ENCODE measurements at places on chromosomes 6 and 20.

DNA sequence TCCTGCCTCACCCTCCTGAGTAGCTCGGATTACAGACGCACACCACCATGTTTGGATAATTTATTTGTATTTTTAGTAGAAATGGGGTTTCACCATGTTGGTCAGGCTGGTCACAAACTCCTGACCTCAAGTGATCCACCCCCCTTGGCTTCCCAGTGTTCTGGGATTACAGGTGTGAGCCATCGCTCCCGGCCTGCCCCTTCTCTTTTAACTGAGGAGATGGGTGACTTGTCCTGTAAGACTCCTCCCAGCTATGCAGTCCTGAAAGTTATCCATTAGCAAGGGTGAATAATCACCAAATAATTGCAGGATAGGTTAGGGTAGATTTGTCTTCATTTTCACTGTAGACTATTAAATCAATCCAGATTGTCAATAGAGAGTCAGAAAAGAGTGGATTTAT is 40.5 kb upstream of the JARID2 start:
- no peak for DNase-seq

- peak; percentile 88 for DNase-seq
These were observed 180.5 kb downstream of the OGFRL1 start for GRCh38 chr6:71468841-71469700.

DNA sequence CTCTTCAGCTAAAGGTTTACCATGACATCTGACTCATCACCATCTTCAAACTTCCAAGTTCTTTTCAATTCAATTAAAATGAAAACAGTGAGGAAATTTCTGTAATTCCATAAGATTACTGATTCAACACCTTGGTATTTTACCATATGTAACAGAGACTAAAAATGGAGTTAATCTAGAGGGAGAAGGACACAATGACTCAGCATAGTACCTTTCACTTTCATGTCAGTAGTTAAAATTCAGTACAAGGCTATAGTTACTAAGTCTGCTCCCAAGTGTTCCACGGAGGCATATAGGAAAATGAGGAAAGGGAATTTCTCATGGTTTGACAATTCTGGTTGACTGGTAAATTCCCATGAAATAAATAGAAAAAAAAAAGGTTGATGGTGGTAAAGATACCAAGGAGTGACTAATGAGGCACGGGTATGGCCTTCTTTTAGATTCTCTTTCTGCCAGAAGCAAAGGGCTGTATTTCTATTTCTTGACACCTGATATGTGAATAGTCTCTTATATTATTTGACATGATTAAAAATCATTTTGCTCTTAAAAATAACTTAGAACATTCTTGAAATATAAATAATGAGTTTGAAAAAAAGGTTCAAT is 526.7 kb upstream of the ADGRB3 start:
- no peak for DNase-seq

DNA sequence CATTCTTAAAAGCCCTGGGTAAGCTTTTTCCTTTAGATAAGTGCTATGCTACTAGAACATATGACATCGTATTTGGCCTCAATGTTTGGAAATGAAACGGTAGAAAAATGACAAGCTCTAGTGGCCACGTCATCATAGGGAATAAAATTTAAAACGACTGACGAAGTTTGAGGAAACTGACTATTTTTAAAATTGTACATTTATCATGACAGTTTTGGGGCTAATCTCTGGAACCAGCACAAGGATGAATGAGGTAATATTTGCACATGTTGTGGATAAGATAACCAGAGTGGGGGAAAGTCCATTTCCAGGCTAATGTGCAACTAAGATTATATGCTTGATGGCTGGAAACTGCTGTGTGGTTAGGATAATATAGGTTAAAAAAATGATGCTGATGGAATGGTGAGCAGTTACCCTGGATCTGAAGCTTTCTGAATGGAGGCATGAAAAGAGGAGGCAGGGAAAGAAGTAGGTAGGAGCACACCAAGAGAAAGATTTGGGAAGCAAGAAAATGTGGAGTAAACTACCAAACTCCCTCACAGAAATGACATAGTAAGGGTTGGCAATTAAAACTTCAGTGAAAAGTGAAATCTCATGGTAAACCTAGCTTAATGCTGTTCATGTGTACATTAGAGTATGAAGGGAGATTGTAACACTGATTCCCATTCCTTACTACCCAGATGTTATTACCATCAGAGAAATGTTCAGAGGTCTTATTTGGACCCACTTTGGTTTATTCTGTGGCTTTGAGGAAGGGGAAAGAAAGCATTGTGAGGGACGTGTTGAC is 42.7 kb upstream of the CEP162 start:
- no peak for DNase-seq

GRCh38 chr20:23702021-23702420 is 13.2 kb upstream of the CST4 start:
- no peak for DNase-seq

DNA sequence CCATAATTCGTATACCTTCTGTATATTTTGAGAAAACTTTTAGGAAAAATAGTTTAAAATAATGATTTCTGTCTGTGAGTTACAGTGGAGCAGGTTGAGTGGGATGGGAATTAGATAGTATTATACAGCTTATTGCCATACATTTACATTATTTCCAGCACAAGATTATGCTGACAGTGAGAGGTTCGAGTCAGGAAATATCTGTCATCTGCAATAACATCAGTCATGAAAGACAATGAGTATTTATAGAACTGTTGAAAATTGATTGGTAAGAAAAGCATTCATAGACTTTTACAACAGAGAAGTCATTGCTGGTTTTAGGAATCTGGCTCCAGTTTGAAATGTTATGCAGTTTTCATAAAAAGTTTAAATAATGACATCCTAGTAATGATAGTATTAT is 45.9 kb downstream of the FAM135A start:
- DNase-seq, result no peak

GRCh38 chr6:703552-703951 is 10.6 kb upstream of the EXOC2 start:
- DNase-seq, result peak; percentile 26

GRCh38 chr20:2815242-2815900 is 584 bp downstream of the C20orf141 start:
- DNase-seq, result no peak

DNA sequence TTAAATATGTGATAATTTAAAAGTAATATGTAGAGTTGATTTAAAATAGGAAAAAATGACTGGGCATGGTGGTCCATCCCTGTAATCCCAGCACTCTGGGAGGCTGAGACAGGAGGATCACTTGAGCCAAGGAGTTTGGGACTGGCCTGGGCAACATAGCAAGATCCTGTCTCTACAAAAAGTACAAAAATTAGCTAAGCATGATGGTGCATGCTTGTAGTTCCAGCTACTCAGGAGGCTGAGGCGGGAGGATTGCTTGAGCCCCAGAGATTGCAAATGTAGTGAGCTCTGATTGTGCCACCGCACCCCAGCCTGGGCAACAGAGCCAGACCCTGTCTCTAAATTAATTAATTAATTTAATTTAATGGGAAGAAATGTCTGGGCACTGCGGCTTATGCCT is 44.2 kb upstream of the CDYL start:
- DNase-seq, result no peak

DNA sequence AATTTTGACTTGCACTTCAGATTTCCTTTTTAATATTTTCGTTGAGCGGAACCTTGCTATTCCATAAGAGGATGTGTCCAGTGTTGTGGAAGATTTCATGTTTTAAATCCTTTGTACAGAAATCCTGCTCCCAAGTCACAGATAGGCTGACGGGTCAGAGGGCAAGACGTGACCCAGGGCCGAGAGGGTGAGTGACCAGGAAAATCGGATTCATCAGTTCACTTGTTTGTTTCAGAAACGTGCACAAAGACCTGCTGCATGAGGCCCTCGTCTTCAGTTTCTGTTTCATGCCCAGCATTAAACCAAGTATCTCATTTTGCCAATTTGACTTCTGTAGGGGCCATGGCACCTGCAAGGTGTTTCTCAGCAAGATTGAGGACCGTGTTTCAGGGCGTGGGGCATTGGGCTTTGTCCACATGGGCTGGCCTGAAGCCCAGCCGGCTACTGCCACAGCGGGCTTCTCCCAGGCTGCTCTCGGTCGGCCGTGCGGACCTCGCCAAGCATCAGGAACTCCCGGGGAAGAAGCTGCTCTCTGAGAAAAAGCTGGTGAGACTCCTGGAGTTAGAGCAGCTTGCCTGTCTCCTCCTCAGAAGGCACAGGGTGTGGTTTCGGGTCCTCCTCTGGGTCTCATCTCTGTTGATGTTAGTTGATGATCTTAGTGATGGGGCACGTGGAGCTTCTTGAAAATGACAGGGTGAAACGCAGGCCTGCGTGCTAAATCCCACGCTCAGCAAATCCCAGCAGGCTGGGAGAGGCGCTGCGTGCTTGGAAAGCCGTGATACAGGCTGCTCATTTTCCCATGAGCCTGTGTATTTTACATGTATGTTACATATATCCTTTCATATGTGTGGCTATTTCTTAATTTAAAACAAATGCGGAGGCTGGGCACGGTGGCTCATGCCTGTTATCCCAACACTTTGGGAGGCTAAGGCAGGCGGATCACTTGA is 10.5 kb downstream of the MTG2 start:
- no peak for DNase-seq

DNA sequence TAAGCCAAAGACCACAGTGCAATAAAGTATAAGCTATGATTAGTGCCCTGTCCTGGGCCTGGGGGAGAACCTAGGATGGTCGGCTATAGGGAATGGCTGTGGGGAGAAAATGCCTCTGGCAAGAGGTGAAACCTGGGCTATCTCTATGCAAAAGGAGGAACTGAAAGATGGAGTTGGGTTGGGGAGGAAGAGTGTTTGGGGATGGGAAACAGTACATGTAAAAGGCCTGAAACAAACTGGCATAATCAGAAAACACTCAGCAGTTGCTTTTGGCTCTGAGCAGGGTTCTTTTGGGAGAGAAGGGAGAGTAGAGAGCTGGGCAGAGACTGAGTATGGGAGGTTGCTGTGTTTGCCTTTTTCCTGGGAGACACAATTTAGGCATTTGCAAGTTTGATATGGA is 31.9 kb upstream of the FUCA2 start:
- DNase-seq, result no peak

- no peak for DNase-seq
These were observed 58.9 kb upstream of the TRAF3IP2 start for GRCh38 chr6:111664565-111665030.

DNA sequence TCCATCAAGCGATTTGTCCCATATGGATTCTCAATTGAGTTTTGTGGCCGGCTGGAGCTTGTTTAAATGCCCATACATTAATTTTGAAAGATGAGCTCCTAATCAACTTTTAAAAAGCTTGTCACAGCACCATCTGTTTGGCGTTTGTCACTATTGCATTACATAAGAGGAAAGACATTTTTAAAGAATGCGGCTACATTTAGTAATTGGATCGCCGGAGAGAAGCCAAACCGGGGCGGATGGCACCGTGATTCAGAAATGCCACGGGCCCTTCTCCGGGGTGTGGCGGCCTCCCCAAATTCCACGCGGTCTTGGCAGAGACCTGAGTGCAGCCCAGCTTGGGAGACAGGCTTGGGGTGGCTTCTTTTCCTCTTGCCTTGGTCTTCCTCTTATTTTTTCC is 67.7 kb upstream of the ZNFX1 start:
- DNase-seq, result peak; percentile 73

DNA sequence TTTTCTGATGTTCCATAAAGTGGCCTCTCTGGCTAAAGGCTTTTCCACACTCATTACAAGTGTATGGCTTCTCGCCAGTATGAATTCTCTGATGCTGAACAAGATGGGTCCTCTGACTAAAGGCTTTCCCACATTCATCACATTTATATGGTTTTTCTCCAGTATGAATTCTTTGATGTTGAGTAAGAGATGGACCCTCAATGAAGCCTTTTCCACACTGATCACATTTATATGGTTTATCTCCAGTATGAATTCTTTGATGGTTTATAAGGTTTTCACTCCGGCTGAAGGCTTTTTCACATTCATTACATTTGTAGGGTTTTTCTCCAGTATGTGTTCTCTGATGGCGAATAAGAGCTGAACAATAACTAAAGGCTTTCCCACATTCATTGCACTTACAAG is 20.4 kb downstream of the ZNF184 start:
- DNase-seq, result no peak

GRCh38 chr6:139551376-139551775 is 176.9 kb upstream of the CITED2 start:
- DNase-seq, result no peak

- DNase-seq, result no peak
These were observed 259.0 kb upstream of the OPRM1 start for GRCh38 chr6:153780011-153780410.

DNA sequence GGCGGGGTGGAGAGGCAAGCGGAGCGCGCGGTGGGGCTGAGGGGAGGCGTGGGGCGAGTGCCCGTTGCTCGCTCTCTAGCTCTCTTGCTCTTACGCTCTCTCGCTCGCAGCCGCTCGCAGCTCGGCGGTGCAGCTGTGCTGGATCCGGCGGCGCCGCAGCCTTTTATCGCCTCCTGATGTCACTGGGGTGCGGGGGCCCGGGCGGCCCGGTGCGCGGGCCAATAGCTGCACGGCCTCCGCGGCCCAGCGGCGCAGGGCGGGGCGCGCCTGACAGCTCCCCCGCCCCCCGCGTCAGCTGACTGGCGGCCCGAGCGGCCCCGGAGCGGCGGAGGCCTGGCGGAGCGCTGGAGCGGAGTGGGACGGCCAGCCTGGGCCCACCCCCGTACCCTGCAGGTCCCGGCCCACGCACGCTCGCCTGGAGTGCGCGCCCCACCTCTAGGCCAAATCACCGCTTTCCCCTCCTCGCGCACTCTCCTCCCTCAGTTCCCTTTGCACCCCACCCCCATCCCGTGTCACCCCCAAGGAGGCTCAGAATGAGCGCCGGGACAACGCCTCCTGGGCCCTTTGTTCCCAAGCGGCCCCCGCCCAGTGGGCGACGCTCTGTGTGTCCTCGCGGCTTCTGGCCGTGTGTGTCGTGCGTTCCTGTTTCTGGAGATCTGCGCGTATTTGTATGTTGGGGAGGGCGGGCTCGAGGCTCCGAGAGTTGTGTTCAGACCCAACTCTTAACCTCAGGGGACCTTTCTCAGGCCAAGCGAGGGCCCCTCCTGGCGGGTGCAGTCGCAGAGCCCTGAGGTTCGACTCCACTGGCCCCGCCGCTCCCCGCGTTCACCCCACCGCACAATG is at the start of gene MAFB:
TSS of gene MAFB (minus strand) at position 137 of the 843 bp plus-strand sequence. CDS start 386 bp downstream, outside the sequence.
- DNase-seq, result peak; percentile 86

DNA sequence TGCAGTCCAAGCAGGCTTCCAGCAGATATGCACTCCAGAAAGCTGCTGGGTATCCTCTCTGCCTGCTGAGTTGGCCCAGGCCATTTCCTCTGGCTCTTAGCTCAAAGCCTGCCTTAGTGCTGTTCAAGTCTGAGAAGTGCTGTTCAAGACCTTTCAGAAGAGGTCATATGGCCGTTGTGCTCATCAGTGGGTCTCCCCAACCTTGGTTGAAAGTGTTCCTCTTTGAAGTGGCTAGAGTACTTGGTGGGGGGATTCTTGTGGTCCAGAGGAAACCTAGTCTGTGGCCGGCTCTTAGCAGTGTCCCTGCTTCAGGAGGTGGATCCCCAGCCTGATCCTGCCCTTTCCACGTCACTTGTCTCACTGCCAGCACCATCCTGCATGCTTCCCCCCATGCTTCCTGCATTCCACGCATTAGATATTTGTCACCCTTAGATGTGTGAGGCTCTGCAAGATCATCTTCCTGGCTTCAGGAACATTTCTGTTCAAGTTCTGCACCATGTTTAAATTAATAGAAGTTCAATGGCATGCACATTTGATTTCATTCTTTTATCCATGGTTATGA is 105.0 kb downstream of the FIG4 start:
- peak; percentile 28 for DNase-seq
